ENCODE measurements at places on chromosomes 6 and 20. TPM values are rescaled to one million over a fixed set of nuclear protein-coding genes. Genes with fewer than 3 reads are reported as not detected.

Gene ZNF334
- total RNA-seq, result 17.6 TPM

Gene SCAND1
- total RNA-seq, result 60.4 TPM

Gene SLC35D3
- total RNA-seq, result 0.33 TPM

Gene RCAN2
- 57.5 TPM for total RNA-seq

Gene STX7
- 73.4 TPM for total RNA-seq

Gene HCRTR2
- 11.6 TPM for total RNA-seq

Gene DEFB124
- not detected for total RNA-seq

Gene MAS1L
- total RNA-seq, result not detected

Gene LINC00237
- 6.5 TPM for total RNA-seq

Gene NKX2-2
- 3.0 TPM for total RNA-seq

Gene SRSF12
- total RNA-seq, result 12.1 TPM
